Breast epithelium (tissue), 4 donors: ENCODE measurements at places on chromosomes 12 and 14. TPM values are rescaled to one million over a fixed set of nuclear protein-coding genes. Genes with fewer than 3 reads are reported as not detected.

The MIP gene
- not detected for total RNA-seq

The GRIN2B gene
- total RNA-seq: 0.16 TPM

The SLC7A8 gene
- total RNA-seq: 46.8 TPM

The MANSC4 gene
- total RNA-seq: 0.73 TPM

The CRACR2A gene
- total RNA-seq: 15.1 TPM

The IFI27 gene
- total RNA-seq: 160 TPM

The TGM1 gene
- total RNA-seq: 0.32 TPM

The CLBA1 gene
- 4.5 TPM for total RNA-seq

The CYP27B1 gene
- total RNA-seq: 0.48 TPM

The PTPN21 gene
- 14.4 TPM for total RNA-seq

The SYCP3 gene
- 0.16 TPM for total RNA-seq

The KLRC1 gene
- total RNA-seq: 3.3 TPM

The ATG101 gene
- 54.2 TPM for total RNA-seq

The RNASE3 gene
- not detected for total RNA-seq

The LRFN5 gene
- 3.2 TPM for total RNA-seq

The PTGER2 gene
- total RNA-seq: 5.9 TPM

The FAM90A1 gene
- total RNA-seq: 0.29 TPM

The KIF5A gene
- 1.2 TPM for total RNA-seq

The HPD gene
- total RNA-seq: not detected

The RERG gene
- total RNA-seq: 16.3 TPM
